ENCODE measurements at places on chromosomes 13 and 19. TPM values are rescaled to one million over a fixed set of nuclear protein-coding genes. Genes with fewer than 3 reads are reported as not detected.

- peak; percentile 28 for DNase-seq
Measured at GRCh38 chr13:51397262-51397941, 55.4 kb downstream of the INTS6 start.

- DNase-seq, result no peak
Measured at GRCh38 chr13:113665597-113666328, 1.3 kb upstream of the GRK1 start.

GRCh38 chr13:113584870-113585671, 518 bp downstream of the TFDP1 start:
- peak; percentile 9 for DNase-seq

DNA sequence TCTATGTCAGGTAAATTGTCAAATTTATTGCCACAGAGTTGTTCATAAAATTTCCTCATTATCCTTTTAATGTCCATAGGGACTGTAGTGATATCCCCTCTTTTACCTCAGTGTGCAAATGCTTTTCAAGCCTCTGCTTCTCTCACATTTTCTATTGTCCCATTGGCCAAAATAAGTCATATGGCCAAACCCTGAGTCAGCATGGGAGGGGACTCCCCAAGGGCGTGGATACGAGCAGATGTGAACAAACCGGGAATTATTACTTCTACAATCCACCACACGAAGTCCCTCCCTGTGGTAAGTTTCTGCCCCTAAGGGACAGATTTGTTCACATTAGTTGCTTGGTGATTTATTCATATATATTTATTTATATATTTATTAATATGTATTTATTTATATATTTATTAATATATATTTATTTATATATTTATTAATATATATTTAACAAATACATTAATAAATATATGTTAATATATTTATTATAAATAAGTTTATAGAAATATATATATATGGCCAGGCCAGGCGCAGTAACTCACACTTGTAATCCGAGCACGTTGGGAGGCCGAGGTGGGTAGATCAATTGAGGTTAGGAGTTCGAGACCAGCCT, 20.1 kb upstream of the CAMSAP3 start:
- peak; percentile 8 for DNase-seq

- DNase-seq, result no peak
Measured at GRCh38 chr19:42159942-42160341, 27.7 kb upstream of the POU2F2 start.

DNA sequence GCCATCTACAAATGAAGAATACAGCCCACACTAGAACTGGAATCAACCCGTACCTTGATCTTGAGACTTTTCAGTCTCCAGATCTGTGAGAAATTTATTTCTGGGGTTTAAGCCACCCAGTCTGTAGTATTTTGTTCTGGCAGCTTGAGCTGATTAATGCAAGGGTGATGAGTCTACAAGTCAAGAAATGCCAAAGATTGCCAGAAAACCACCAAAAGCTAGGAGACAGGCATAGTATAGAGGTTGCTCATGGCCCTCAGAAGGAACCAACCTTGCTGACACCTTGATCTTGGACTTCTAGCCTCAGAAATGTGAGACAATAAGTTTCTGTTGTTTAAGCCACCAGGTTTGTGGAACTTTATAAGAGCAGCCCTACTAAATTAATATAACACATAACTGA, 428.2 kb upstream of the KLF12 start:
- DNase-seq, result no peak

GRCh38 chr19:46014941-46015686, 7.7 kb downstream of the PGLYRP1 start:
- DNase-seq, result no peak

GRCh38 chr13:113061271-113061625, 44.3 kb upstream of the F7 start:
- no peak for DNase-seq

DNA sequence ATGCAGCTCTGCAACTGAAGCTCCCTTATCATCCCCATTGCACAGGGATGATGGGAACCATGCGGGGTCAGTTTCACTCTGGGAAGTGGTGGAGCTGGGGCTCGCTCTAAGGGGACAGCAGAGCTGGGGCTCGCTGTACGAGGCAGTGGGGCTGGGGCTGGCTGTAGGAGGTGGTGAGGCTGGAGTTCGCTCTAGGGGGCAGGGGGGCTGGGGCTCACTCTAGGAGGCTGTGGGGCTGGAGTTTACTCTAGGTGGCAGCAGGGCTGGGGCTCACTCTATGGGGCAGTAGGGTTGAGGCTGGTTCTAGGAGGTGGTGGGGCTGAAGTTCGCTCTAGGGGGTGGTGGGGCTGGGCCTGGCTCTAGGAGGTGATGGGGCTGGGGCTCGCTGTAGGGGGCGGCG, 99.1 kb downstream of the UQCRFS1 start:
- no peak for DNase-seq

DNA sequence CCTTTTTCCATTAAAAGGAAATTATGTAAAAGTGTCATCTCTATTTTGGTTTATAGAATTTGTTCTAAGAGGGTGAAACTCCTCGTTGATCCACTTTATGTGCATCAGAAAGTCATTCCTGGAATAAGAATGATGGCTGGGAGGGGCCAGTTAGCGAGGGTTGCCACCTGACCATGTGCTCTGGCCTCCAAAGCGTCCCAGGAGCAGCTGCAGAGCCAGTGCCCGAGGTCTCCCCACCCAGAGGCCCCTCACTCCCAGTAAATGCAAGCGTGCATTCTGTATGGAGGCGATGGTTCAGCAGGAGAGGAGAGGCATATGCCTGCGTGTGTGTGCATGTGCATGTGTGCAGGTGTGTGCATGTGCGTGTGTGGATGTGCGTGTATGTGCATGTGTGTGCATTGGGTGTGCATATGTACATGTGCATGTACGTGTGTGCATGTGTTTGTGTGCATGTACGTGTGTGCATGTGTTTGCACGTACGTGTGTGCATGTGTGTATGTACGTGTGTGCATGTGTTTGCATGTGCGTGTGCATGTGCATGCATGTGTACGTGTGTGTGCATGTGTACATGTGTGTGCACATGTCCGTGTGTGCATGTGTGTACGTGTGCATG, 345.8 kb downstream of the TEX29 start:
- no peak for DNase-seq

DNA sequence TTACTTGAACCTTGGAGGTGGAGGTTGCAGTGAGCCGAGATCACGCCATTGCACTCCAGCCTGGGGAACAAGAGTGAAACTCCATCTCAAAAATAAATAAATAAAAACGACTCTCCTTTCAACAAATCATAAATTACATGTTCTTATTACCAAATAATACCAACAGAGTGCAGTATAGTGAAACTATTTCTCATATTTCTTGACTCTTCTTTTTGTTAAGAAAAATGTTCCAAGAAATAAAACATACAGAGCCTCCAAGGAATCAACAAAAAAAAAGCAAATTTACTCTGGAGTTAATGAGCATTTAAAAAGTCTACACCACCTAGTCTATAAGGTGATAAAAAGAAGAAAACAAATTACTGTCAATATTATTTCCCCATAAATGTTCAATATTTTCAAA, 188.8 kb downstream of the KLF12 start:
- DNase-seq, result peak; percentile 14

- no peak for DNase-seq
Measured at GRCh38 chr19:13195678-13196077, 45.5 kb downstream of the IER2 start.

RETN gene
- total RNA-seq, result not detected

FAM216B gene
- total RNA-seq, result not detected
